Ammon's horn (tissue), 1 donor: ENCODE measurements at places on chromosomes 16 and 17.

DNA sequence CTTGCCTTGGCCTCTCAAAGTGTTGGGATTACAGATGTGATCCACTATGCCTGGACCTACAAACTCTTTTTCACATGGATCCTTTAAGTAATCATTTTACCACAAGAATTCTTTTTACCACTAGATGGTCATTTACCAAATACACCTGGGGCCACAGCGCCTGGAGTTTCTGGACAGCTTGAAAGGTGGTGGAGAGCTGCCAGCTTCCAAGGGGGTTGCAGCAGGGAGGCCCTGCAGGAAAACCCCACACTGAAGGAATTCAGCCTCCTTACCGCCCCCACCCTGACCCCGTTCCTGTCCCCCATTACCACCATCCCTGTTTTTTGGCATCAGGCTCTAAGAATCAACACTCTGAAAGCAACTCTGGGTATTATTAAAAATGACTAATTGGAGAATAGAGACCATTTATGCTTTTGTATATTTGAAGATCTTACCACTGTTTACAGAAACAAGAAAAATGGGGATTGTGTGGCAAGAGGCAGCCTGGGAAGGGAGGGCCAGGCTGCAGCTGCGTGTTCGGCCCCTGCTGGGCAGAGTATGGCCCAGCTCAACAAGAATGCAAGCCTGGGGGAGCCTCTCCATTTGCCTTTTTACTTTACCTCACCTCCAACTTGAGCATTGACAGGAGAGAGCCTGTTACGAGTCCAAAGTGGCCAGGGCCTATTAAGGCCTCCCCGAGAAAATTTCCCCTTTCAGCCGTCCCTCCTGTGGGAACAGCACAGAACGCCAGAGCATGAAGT lies 209.9 kb downstream of the ZFHX3 start:
- DNase-seq: no peak

- DNase-seq: no peak
These were observed 21.0 kb upstream of the TNS4 start for GRCh38 chr17:40522250-40522960.

GRCh38 chr17:9299695-9300094 lies 275.9 kb downstream of the STX8 start:
- DNase-seq: no peak

- peak; percentile 35 for DNase-seq
These were observed 25.0 kb upstream of the ADAM11 start for GRCh38 chr17:44733753-44734152.

GRCh38 chr17:78654325-78654724 lies 77.1 kb upstream of the DNAH17 start:
- no peak for DNase-seq

GRCh38 chr16:89637379-89637778 lies 20.1 kb downstream of the CHMP1A start:
- no peak for DNase-seq

DNA sequence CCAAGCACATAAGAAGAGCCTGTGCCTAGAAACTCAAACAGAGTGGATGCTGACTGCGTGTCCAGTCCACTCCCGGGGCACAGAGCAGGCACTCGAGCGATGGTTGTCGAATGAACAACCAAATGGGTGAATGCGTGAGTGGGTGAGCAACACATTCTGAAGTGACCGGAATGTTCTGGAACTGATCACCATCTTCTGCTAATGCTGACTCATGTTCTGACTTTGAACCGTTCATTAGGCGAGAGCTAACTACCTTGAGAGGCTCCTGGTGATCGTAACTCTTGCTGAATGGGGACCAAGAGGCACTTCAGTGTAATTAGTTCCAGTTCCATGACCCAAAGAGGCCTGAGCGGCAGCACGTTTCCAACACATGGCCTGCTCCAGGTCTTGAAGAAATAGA lies 37.9 kb downstream of the IRF8 start:
- no peak for DNase-seq

DNA sequence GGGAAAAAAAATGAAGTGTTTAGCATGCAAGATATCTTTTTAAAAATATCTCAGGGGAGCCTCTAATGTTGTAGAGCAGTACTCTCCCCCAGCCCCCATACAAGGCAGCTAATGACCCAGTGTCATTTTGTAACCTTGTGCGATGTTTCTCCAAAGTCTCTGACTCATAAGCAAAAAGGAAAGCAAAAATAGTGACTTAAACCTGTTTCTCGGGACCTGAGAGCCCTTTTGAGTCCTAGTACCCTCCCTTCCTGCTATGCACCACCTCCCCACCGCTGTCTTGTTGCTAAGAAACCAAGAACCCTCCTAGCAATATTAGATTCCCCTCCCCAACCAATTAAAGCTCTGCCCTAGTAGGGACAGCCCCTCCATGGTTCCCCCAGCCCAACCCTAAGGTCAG lies 2.8 kb downstream of the MYCBPAP start:
- no peak for DNase-seq

GRCh38 chr16:31916056-31916488 lies 42.5 kb downstream of the ZNF267 start:
- no peak for DNase-seq

GRCh38 chr16:85416228-85417109 lies 196.7 kb upstream of the GSE1 start:
- DNase-seq: no peak

DNA sequence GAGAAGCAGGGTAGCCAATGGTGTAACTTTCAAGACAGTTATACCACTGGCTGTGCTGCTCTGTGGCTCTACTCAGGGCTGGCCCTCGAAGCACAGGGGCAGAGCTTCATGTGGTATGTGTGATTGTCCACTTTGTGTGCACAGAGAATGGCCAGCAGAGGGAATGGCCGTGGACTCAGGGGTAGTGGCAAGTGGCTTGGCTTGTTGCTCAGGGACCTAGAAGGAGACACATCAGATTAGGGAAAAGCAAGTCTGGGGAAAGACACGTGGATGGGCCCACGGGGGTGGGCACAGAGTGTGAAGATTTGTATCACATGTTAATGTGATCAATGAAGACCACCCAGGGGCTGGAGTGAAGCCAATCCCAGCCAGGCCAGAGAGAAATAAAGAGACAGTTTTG lies 20.0 kb upstream of the XYLT2 start:
- no peak for DNase-seq

GRCh38 chr16:56960681-56961281 lies 969 bp upstream of the CETP start:
- DNase-seq: no peak

GRCh38 chr17:21539146-21539545 lies 153.2 kb upstream of the KCNJ18 start:
- no peak for DNase-seq

DNA sequence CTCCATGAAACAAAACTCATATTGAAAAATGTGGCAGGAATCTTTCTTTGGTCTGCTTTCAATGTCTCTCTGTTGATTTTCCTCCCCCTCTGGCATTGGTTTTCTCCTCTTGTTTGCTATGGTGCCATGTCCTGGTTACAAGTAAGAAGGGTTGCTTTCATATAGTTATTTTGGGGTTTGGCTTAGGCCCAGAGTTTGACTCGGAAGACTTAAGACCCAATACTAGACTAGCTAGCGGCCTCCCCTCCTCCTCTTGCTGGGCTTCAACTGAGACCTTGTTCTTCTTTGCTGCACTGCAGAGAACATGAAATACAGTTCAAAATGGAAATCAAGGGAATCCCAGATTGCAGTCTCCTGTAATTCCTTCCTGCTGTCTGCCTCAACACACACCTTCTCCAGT lies 30.0 kb upstream of the CLEC18A start:
- DNase-seq: no peak

DNA sequence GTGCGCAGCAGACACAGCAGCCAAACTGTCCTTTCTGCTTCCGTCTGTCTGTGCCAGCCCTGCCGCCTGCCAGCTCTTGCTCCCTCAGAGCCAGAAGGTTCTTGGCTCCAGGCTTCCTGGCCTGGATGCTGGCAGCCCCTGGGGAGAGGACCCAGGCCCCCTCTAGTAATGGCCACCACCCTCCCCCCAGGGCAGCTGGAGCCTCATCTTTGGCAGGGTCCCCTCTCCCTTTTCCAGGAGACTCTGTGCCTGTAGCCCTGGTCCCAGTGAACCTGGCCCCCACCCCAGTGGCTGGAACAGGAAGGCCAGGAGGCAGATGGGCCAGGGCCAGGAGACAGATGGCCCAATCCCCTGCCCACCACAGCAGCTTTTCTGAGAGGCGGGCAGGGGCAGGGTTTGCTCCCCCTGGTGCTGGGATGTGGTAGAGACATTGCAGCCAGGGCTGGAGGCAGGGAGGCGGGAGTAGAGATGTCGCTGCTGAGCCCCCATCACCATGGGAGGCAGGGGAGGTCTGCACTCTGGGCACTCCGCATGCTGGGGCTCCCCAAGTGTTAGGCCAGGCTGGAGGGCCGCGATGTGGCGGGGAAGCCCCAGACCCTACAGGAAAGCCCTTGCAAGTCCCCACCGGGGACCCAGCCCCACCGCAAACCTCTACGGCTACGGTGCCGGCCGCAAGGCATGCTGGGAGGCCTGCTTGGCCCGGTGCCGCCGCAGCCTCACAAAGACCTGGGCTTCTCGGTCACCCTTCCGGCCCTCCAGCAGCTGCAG lies 16.7 kb downstream of the UNC13D start:
- peak; percentile 76 for DNase-seq

GRCh38 chr16:75868636-75869632 lies 142.6 kb upstream of the CPHXL start:
- DNase-seq: peak; percentile 43

DNA sequence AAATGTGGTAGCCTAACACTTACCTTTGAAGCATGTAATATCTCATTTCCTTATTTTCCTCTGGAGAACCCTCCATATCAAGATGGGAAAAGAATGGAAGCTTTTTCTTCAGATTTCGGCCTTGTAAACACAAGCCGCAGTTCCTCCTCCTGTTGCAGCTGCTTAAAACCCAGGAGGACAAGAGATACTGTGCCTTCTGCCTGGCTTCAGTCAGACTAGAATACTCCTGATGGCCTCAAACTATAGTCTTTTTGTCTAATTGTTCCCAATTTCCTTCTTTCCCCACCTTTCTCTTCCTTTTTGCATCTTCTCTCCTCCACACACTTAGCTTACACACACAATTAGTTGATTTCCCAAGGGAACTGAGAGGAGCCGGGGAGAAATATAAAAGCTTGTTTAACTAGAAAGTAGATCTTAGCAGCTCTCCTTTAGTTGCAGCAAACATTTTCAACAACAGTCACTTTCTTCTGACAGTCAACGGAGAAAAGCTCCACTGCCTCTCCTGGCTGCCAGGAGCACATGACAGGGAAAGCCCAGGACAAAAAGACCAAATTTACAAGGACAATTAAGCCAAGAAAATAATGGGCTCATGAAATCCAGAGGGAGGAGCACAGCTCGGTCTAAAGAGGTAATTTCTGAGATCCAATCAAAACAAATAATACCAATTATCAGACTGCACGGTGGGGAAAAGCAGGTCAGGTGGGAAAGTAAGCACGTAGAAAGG lies 76.4 kb upstream of the C17orf78 start:
- peak; percentile 63 for DNase-seq

DNA sequence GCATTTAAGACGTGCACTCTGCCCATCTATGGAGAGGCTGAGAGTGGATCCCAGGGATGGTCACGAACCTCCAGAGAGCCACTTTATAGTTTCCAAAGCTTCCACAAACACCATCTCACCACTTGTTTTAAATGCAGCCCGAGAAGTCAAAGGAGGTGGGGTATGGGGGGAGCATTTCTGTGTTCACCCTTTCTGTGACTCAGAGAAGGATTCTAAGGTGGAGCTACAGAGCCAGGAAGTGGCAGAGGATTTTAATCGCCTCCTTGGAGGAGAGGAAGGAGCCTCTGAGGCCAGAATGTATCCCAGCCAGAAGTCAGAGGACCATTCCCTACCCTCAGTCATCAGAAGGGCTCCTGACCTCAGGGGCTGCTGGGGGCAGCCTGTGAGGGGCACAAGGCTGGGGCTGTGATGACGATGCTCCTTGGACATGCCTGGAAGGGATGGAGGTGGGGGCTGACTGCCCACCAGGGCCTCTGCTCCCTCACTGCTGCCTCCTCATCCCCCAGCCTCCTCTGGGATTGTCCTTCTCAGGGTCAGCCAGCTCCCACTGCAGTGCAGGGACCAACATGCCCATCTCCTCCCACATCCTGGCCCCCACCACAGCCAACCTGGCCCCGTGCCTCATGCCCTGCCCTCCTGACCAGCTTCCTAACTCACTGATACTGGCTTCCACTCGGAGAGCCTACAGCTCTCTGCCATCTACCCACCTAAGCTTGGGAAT lies 2.8 kb downstream of the XYLT2 start:
- DNase-seq: no peak

DNA sequence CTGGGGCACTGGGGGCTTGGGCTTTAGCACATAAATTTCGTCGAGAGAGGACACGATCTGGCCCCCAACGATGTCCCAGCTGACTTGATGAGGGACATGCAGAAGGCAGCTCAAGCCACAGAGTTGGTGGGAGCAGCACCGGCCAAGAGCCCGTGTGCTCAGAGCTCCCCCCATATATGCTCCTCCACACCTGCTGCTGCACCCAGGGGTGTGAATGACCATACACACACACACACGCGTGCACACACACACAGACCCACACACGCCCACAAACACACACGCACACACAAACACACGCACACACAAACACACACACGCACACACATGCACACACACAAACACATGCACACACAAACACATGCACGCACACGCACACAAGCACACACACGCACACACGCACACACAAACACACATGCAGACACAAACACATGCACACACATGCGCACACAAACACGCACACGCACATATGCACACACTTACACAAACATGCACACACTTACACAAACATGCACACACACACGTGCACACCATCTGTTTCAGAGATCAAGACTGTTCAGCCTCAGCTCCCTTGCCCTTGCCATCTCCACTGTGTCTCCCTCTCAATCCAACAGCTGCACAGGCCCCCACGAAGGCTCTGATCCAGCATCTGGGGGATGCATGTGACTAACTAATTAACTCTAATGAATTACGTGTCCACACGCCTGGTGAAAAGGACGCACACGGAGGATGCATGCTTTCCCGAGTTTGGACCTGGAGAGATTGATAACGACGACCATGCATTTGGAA lies 85.6 kb upstream of the TNRC6C start:
- no peak for DNase-seq

GRCh38 chr16:31453255-31454204 lies 5.8 kb upstream of the ARMC5 start:
- no peak for DNase-seq

GRCh38 chr17:10177913-10178505 lies 20.4 kb downstream of the GAS7 start:
- DNase-seq: no peak

- peak; percentile 77 for DNase-seq
These were observed 913 bp downstream of the SLC13A5 start for GRCh38 chr17:6712058-6712853.

- no peak for DNase-seq
These were observed 19.3 kb downstream of the CD2BP2 start for GRCh38 chr16:30335598-30336474.

DNA sequence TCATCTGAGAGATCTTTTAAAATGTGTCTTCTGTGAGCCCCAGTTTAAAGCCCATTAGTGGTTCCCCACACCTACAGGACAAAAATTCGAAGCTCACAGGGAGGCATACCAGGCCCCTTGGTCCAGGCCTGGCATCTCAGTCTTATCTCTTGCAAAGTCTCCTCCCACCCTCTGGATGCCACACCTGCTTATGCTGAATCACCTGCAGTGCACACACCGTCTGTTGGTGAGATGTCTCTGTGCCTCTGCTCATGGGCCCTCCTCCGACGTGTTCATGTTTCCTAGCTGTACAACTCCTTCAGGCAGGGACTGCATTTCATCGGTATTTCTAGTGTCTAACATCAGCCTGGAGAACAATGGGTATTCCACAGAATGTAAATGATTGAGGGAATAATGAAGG lies 41.6 kb downstream of the RNF157 start:
- DNase-seq: no peak
